ENCODE measurements at places on chromosomes 11 and 22.

- DNase-seq = no peak
Observed at GRCh38 chr11:46291441-46292150, 14.1 kb downstream of the CREB3L1 start.

DNA sequence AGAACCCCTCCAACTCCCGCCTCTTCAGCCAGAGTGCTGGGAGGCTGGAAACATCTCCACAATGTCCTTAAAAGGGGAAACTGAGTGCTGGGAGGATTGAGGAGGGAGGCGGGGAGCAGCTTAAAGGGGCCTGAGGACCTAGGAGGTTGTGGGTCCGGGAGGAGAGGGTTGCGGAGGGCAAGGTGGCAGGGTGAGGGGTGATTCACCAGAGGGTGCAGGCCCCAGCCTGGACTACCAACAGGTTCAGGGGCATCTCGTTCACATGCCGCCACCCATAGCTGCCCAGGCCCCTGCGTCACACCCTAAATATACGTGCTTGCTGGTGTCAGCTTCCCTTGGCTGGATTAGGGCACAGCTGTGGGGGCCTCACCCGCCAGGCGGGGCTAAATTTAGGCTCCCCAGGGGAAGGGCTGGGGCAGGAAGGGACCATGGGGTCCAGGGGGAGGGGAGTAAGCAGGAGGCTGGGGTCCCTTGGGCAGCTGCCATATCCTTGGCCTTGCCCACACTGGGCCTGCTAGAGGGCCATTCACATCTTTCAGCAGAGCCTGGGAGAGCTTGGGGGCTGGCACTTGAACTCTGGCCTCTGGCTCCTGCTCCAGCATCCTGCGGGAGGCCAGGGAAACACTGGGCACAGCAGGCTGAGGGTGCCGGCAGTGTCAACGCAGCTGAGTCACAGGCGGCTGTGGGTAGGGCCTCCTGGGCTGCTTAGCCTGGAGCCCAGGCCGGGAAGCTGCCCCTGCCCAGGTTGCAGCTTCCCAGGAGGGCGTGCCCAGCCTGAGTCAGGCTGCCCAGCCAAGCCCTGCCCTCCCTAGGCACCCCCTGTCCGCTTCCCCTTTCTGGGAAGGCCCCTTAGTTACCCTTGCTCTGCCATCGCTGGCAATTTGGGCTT lies 1.3 kb downstream of the EHBP1L1 start:
- DNase-seq = no peak

DNA sequence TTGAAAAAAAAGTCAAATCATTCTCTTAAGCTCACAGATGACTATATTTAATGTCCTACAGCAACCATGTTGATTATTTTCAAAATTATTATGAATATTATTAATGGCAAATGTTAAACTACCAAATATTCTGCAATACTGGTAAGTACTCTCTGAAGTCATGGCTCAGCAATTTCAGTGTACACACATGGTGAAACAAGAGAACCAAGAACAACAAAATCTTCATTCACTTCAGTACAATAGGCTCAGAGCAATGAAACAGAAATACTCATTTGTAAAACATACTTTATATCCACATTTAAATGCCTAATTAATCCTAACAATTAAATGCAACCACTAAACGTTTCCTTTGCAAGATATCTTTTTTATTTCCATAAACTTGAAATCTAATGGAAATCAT lies 347.2 kb downstream of the TTC28 start:
- DNase-seq = no peak

DNA sequence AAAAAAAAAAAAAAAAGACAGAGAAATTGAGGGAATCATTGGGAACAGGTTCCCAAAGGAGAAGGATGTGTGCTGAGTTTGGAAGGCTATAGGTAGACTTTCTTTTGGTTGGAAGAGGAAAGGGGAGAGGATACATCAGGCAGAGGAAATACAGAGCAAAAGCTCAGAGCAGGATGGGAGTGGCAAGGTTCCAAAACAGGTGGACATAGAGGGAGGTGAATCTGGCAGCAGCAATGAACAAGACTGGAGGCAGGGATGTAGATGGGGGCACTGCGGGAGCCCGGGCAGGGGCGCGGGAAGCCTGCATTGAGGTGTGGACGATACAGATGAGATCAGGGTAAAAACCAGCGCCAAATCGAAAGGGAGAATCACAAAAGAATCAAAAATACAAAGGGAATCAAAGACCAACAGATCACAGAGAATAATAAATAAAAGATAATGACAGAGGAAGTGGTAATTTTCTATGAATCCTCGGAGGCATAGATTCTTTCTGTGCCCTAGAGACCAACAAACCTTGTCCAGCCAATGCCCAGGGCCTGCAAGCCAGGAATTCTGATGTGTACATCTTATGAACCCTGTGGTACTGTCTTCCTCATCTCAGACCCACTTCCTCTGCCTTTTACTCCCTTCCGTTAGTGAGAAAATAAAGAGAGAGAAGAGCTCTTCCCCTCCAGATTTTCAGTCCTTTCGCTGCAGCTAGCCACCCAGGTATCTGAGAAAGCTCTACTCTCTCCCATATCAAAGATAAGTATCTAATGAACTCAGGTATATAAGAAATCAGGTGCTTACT lies 70.3 kb downstream of the SLC1A2 start:
- DNase-seq = no peak

DNA sequence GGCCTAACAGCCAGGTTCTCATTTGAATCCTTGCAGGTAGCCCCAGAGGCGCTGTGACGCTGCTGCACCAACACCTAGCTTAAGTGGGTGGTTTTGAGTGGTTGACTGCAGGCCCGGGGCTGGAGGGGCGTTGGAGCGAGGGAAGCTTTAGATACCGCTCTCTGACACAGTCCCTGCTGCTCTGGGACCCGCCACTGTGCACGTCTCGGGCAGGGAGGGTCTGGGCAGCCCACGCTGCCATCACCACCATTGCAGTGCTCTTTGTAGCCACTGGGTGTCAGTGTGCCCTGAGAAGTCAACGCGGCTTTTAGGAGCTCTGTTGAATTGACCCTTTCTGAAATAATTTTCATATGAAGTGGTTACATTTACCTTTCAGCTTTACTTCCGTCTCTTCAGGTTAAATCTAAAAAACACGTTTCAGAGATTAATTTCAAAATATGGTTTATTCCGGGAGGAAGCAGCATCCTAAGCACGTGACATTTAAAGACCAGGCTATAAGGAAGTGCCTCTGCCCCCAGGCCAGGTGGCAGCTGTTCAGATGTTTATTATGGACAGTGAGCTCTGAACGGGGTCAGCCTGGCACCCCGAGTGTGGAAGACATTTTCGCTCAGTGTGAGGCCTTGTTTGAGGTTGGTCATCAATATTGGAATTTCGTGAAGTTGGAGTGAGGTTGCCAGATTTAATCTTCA lies 30.9 kb upstream of the PARVB start:
- DNase-seq = peak; percentile 51

DNA sequence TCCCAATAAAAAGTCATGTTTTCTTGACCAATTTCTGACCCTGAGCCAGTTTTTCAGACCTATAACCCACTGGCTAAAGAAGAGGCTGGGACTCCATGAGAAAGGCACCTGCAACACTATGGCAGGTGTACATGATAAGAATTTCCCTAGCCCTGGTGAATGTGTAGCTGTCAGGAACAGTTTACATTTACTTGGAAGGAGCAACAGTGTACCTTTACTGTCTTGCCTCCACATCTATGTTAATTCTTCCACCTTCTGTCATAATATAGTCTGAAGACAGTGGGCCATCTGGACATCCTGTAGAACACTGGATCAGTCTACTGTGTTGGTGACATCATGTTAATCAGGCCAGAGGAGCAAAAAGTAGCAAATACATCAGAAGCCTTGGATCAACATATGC lies 72.1 kb upstream of the CD82 start:
- DNase-seq = no peak

DNA sequence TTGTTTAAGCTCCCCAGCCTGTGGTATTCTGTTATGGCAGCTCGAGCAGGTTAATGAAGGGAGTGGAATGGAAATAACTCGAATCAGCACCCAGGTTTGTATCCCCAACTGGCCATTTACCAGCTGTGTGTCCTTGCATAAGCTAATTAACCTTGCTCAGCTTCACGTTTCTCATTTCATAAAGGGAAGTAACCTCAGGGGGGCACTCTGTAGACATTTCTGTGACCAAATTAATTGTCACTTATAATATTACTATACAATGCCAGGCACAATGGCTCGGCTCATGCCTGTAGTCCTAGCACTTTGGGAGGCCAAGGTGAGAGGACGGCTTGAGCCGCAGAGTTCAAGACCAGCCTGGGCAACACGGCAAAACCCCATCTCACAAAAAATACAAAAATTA lies 13.8 kb downstream of the ADA2 start:
- DNase-seq = no peak

- no peak for DNase-seq
Observed at GRCh38 chr11:130118165-130118564, 41.4 kb upstream of the ST14 start.

DNA sequence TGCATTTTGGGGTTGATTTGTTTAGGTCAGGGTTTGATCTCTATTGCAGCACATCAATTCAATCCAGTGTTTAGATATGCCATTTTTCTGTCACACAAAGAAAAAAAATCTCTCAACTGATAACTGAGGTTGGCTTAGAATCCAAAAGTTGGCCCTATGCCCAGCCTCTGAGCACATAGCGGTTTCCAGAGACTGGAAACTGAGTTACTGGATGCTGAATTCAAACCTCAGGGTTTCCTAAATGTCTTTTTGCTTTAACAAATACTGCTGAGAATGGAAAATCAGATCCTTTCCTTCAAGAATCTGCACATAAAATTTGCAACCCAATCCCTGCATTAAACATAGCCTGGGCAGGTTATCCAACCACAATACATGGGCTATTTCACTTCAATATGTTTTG lies 4.0 kb downstream of the P4HA3 start:
- DNase-seq = no peak

GRCh38 chr11:130601764-130602460 lies 153.5 kb downstream of the ADAMTS15 start:
- DNase-seq = no peak

DNA sequence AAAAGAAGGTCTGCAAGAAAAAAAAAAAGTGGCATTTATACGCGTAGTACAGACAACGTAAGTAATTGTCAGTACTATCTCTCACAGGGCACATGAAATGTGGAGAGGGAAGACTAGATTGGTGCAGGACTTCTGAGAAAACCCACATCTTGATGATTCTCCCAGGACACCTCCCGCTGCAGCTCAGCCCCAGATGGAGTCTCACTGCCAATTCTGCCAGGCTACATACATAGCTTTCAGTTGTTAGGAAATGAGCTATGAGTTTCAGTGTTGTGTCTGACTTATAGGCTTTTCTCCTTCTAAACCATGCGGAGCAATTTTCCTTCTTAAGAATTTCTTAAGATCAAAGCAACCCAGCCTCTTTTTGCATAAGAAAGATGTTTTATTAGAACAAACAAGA lies 9.6 kb downstream of the OR5A2 start:
- no peak for DNase-seq

DNA sequence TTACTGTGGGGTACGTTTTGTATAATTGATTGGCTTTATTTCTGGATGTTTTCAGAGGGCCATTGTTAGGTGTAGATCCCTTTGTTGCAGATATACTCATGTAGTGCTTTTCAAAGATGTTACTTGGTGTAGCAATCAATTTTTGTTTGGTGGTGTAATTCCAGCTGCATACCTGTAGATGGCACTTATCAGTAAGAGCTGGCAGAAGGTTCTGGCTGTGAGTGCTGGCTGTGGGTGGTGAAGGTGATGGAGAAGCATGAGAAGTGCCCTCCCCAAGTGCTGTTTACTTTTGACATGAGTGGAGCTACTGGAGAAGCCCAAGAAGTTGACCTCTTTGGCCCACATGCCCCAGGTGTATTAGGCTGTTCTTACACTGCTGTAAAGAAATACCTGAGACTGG lies 1074.9 kb downstream of the FAM181B start:
- no peak for DNase-seq

- DNase-seq = no peak
Observed at GRCh38 chr22:28936200-28936599, 52.8 kb downstream of the ZNRF3 start.

DNA sequence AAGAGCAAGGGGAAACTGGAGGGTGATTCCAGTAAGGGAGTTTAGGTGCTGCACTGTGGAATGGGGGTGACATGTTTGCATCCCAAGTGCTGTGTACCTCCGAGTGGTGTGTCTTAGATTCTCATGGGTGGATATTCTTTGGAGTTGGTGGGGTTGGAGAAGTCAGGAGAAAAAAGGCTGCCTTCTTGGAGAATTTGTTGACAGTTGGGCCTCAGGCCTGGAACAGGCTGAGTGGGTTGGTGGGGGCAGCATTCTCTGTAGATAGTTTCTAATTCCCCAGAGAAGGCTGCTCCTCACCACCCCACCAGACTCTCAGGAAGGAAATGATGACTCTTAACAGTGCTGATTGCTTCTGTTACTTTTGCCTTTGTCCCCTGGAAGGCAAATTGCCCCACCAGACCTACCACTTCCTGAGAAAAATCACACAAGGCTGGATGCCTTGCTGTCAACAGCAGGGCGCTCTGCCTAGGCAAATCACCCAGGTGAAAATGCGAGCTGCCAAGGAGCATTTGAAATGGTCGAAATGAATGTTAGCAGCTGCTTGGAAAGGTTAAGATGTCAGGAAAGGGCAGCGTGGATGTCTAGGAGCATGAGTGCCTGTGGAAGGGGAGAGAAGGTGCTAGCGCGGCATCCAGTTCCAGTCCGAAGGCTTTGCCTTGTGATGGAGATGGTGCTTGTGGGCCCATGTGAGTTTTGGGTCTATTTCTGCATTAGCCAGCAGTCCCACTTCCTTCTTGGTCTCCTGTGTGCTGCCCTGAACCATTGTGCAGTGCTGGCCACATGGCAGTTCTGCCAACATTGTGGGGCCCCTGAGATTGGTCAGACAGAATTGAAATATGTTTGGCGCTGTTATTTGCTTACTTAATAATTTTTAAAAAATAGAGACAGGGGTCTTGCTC lies 29.7 kb upstream of the SORL1-AS1 start:
- DNase-seq = peak; percentile 62

DNA sequence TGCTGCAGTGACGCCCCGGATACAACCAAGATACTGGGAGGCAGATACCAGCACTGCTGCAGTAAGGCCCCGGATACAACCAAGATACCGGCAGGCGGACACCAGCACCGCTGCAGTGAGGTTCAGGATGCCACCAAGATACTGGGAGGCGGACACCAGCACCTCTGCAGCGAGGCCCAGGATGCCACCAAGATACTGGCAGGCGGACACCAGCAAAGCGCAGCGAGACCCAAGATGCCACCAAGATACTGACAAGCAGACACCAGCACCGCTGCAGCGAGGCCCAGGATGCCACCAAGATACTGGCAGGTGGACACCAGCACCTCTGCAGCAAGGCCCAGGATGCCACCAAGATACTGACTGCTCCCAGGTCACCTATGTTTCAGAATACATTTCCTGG lies 225.2 kb downstream of the BRD1 start:
- no peak for DNase-seq
